ENCODE measurements at places on chromosomes 2 and 18.

DNA sequence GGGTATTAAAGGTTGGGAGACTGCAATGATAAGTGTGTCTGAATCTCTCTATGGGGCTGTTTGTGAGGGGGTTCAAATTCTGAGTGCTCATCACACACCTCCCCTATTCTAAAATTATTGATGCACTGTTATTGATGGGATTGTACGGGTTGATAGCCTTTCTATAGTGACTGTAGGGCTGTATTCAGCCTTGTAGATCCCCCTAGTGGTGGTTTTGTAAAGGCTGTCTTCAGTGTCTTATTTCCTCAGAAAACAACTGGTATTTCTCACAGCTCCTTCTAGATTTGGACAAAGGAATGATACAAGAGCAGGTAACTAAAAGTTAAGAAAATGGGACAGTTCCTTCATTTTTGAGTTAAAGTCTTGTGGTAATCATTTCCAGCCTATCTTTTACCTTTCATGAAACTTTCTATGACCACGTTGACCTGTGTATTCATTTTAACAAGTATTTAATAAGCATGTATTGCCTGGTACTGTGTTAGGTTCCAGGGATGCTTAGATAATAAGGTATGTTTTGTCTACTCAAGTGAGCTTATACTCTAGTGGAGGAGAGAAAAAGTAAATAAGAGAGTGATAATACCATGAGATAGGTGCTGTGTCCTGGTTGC, 21.2 kb downstream of the SMAD4 start:
- DNase-seq: no peak

GRCh38 chr2:10402062-10402585, 46.0 kb downstream of the ODC1 start:
- no peak for DNase-seq

- no peak for DNase-seq
Measured at GRCh38 chr2:104752504-104752903, 101.4 kb upstream of the POU3F3 start.

DNA sequence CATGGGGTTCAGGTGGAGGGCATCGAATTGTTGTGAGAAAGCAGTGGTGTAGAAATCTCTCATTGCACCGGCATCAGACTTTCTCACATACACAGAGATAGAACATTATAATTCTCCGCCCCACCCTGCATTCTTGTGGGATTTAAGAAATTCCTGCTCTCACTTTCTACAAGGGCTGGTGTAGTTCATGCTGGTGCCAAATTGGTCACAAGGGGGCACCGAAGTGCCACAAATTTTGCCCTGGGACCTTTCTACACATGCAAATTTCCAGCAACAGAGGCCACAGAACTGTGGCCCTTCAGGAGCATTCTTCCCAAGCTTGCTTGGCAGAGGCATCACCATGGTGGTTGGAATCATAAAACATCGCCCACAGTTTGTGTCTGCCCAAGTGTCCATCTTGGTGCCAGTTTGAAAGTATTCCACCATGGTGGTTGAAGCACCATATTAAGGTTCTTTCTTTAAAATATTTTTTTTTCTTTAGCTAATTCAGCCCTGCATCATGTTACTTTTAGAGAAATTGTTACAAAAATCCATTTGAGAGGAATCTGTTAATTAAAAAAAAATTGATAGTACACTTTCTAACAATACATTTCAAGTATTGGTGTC, 521.2 kb upstream of the FANCL start:
- DNase-seq: peak; percentile 41

DNA sequence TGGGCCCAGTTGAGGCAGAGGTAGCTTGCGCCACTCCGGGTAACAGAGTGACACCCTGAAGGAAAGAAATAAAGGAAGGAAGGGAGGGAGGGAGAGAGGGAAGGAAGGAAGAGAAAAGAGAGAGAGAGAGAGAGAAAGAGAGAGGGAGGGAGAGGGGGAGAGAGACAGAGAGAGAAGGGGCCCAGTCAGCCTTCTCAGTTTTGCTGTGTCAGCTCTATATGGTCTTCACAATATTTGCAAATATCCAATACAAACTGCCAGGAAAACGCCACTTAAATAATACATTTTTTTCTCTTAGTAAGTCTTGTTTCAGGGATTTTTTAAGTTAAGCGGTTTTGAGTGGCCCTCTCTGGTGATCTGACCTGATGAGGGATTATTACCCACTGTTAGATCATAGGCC, 5.6 kb upstream of the CHMP1B start:
- DNase-seq: no peak

- no peak for DNase-seq
Measured at GRCh38 chr2:147348931-147349555, 495.8 kb upstream of the ACVR2A start.

- DNase-seq: no peak
Measured at GRCh38 chr2:223772363-223772762, 65.0 kb downstream of the AP1S3 start.

Measured in fibroblast of skin of left biceps (primary cell).